ENCODE measurements at places on chromosomes 7 and 10. TPM values are rescaled to one million over a fixed set of nuclear protein-coding genes. Genes with fewer than 3 reads are reported as not detected.

GRCh38 chr10:99276848-99277486 is 41.3 kb upstream of the HPSE2 start:
- H3K36me3 ChIP-seq: no peaks in the 10 kb centered on the region
- H3K4me3 ChIP-seq: no peak overlapping the region
- H3K4me1 ChIP-seq: no peaks in the 10 kb centered on the region
- no peaks in the 10 kb centered on the region for H3K27me3 ChIP-seq
- H3K27ac ChIP-seq: no peak overlapping the region
- no peak for DNase-seq

LOXL4 gene
- total RNA-seq: 52.6 TPM

ANKRD30A gene
- total RNA-seq: not detected

STEAP1B gene
- 10.3 TPM for total RNA-seq

IGF2BP3 gene
- 4.3 TPM for total RNA-seq

ZCWPW1 gene
- total RNA-seq: 2.8 TPM

DNA sequence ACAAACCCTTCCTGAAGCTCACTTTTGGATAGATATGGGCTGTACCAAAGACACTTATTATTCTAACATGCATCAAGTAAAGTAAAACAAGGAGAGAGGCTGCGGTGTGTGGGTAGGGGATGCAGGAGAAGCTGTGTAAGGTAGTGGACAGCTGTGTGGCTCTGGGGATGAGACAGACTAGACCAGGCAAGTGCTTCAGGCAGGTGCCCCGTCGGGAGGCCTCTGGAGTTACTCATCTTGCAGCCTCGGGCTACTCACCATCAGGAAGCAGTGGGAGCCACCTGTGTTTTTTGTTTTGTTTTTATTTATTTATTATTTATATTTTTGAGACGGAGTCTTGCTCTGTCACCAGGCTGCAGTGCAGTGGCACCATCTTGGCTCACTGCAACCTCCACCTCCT is 49.3 kb upstream of the NCAPG2 start:
- H3K27ac ChIP-seq: no peak overlapping the region
- no peak overlapping the region for H3K4me3 ChIP-seq
- DNase-seq: no peak
- H3K36me3 ChIP-seq: peaks cover 11% of the 10 kb centered on the region
